NCI-H69 (cell line): ENCODE measurements at places on chromosomes 1 and 21.

DNA sequence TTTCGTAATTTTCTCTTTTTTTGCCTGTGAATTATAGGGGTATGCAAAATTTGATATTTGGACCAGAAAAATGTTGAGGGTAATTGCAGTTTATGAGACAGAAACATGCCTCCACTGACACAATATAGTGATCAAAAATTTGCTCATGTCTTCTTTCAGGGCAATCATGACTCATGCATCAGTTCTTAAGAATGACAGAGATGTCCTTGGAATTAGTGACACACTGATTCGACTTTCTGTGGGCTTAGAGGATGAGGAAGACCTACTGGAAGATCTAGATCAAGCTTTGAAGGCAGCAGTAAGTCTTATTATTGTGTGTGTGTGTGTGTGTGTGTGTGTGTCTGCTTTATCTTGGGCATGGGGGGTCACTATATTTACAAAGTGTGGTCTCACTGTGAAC, 27.5 kb downstream of the CTH start:
- no peak for DNase-seq

DNA sequence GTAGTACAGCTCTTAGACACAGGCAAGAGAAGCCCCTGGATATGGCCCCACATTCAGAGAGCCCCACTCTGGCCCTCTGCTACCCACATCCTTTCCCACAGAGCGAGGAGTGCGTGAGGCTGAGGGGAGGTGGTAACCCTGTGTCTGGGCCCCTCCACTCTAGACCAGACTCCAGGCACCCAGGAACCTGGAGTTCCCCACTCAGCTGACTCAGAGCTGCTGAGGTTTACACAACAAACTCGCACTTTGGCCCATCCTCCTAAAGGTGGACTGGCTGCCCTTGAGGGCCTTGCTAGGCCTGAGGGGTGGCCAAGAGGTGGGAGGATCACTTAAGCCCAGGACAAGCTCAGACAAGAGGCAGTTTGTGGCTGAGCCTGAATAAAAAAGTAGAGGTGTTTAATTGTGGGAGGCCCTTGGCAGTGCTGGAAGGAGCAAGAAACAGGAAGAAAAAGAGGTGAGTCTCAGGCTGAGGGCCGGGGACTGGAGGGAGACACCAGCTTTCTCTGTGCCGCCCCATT, 10.7 kb downstream of the MR1 start:
- DNase-seq, result peak; percentile 49

- DNase-seq, result peak; percentile 79
Measured at GRCh38 chr1:84689514-84690396, 506 bp downstream of the SSX2IP start.

DNA sequence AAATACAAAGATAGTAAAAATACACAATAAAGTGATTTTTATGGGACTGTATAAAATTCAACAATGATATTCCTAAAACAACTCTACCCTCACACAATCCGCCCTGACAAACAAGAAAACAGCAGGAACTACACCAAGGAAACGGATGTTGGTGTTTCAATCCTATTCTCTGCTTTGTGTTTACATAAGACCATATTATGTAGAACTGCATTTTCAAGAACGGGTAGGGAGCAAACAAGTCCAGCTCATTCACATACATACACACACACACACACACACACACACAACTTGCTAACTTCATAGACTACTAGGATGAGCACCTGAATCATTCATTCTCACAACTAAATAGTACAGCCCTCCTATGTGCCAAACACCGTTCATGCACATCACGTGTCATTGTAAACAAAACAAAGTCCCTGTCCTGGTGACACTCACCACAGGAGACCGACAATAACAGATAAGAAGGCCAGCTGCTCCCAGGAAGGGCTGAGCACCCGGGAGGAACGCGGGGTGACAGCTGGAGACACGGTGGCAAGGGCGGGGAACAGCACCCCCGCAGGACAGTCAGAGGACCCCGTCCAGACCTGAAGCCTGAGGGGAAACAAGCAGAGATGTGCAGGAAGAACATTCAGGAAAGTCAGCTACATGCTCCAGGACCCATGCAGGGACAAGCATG, 43.0 kb downstream of the NPHP4 start:
- DNase-seq, result peak; percentile 42

- no peak for DNase-seq
Measured at GRCh38 chr1:109564194-109564878, 15.9 kb downstream of the GNAI3 start.

- no peak for DNase-seq
Measured at GRCh38 chr1:186456729-186457255, 4.1 kb downstream of the PDC start.

- no peak for DNase-seq
Measured at GRCh38 chr1:62271948-62272728, 47.1 kb downstream of the KANK4 start.

GRCh38 chr1:171295821-171296220, 18.2 kb upstream of the FMO4 start:
- no peak for DNase-seq

- no peak for DNase-seq
Measured at GRCh38 chr1:201013031-201013485, 10.5 kb downstream of the KIF21B start.

DNA sequence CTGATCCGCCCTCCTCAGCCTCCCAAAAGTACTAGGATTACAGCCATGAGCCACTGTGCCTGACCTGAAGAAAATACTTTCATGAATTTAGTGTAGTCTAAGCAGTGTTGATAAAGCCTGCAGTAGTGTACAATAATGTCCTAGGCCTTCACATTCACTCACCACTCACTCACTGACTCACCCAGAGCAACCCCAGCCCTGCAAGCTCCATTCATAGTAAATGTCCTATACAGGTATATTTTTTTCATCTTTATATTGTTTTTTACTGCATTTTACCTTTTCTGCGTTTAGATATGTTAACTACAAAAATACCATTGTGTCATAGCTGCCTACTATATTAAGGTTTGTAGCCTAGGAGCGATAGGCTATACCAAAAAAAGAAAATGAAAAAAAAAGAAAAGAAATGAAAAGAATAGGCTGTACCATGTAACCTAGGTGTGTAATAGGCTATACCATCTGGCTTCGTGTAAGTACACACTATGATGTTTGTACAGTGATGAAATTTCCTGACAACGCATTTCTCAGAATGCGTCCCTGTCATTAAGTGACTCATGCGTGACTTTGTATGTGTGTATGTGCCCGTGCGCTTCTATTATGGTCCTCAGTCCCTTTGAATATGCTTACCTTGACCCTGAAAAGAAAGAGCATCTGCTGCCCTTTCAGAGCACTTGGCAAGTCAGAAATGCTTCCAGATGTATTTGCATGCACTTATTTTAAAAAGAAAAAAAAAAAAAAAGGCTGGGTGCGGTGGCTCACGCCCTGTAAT, 9.2 kb upstream of the SLAMF8 start:
- peak; percentile 100 for DNase-seq

DNA sequence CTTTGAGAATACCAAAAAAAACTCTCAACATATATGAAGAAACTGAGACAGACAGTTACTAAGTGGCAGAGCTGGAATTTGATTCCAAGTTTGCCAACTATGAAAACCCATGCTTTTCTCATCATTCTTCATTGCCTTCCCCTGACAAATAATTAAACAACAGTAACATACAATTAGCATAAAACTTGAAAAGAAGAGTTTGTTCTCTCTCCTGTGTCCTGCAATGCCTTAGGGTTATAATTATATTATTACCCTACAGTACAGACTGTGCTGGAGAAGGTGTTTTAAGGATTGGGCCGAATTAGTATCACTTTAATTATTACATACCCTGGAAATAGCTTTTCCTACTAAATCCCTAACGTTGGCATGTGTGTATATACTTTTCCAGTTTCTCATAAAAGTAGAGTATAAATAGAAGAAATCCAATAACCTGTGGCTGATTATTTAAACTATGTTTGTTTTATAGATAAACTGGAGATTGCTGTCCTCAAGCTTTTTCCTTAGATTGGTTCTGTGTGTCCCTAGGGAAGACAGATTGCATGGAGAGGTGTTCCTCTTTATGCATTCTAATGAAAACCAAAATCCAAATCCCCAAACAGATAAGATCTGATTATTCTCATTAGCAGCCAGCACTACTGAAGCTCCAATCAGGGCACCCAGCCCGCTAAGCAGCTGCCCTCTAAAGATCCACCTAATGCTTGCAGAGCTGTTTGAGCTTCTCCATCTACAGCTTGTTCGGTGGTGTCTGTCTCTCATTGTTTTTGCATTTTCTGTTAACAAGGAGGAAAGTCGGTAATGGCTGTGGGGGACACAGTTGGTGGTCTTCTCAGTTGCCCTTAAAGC, 156.3 kb downstream of the TM2D1 start:
- DNase-seq, result peak; percentile 91

- DNase-seq, result peak; percentile 38
Measured at GRCh38 chr1:25524568-25525360, 18.6 kb upstream of the LDLRAP1 start.

DNA sequence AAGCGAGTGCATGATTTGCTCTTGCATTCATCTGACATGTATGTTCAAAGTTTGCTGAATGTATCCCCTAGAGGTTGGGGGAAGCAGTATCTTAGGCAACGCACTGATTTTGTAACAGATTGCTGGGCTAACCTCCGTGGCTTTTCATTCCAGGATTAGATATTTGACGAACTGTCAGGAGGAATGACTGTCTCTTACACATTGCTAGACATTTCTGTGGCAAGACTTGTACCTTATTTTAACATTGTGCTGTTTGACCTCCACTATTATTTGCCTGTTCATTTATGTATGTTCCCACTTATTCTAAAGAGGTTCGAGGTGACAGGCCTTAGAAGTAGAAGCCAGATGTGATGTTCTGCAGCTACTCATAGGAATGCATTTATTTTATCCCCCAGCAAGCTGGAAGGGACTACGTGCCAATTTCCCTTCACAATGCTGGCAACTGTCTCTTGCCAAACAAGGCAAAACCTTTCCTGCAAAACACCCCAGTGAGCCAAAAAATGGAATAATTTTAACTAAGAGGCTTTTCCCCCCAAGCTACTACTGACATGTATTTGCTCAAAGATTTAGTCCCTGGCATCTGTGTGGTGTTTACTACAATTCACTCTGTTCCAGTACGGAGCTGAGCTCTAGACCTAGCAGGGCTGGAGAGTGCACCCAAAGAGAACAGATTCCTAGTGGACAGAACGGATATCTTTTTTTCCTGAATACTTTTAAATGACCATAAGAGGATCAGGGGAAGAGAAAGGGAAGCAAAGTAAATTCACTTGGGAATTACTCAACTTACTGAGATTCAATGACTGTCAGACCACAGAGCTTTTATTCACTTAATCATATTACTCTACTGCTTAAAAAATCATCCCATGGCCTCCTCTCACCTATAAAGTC, 646.2 kb downstream of the SMYD3 start:
- no peak for DNase-seq

DNA sequence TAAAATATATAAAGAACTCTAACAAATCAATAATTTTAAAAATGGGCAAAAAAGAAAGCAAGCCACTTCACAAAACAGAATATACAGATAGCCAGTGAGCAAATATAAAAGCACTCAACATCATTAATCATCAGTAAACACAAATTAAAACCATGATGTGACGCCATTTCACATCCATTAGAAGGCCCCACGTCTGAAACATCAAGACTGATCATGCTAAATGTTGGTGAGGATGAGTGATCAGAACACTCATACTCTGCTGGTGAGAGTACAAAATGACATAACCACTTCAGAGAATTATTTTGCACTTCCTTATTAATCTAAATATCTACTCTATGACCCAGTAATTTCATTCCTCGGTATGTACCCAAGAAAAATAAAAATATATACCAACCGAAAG, 512.2 kb upstream of the NR5A2 start:
- no peak for DNase-seq

DNA sequence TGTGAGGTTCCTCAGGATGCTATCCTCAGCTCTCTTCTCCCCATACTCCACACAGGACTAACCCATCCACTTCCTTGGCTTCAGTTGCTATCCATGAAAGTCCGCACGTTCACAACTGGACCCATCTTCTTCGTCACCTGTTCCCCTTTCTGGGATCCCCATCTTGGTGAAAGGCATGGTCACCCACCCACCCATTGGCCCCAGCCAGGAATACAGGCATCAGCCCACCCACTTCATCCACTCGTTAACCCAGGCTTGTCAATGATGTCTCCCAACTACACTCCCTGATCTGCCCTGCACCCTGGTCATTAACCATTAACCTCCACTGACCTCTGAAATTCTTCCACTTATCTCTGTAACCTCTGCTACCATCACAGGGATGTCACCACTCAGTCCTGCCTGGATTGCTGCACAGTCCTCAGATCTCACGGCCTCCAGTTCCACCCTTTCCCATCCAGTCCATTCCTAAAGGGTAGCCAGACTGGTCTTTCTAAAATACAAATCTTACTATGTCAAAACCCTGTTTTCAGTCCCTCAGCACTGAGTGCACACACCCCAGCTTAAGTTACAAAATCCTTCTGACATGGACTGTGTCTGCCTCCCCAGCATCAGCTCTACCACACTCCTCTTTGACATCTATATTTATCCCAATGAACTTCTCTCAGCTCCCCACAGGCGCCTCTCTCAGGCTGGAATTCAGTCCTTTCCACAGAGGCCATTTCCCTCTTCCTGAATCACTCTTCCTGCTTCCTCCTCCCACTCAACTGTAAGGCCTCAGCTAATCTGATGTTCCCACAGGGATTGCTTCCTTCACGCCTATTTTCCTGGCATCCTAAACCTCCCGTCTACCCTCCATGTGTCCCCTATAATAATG, 10.4 kb downstream of the PGLYRP4 start:
- no peak for DNase-seq

DNA sequence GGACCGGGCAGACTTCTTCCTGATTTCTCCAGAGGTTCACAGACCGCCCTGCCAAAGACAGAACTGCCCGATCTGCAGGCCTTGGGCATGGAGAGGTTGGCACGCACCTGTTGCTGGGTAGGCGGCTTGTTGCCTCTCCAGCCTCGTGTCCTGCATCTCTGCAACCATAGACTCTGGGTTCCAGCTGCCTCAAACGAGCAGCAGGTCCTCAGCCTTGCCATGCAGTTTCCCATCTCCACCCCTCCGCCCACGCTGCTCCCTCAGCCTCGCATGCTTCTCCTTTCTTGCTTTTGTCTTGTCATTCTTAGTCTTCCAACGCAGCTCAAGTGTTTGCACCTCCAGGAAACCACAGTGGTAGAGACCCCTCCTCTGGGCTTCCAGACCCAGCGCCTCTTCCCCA, 126.2 kb downstream of the LACTBL1 start:
- no peak for DNase-seq

- no peak for DNase-seq
Measured at GRCh38 chr1:239547987-239548386, 161.6 kb downstream of the CHRM3 start.

- no peak for DNase-seq
Measured at GRCh38 chr21:32795802-32796559, 24.4 kb upstream of the PAXBP1 start.

DNA sequence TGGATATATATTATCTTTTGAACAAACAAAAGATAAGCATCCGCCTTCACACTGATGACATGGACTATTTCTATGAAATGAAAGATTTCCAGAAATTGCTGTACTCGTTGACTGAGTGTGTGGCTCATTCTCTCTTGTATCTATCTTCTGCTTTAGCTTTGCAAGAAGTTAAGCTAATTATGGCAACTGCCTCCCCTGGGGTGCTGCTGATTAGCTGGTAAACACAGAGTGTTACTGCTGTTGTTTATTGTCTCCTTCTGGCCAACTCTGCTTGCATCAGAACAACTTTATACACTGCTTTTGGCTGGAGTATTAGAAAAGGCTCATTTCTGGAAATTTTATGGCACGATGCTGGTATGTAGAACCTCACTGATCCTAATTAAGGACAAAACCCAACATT, 95.6 kb upstream of the SNX7 start:
- peak; percentile 9 for DNase-seq
